Activated naive CD4-positive, alpha-beta T cell treated with anti-CD3 and anti-CD28 coated beads, Interleukin-2, amount 10 ng/mL, durations not matched to agents 5 hours and 36 hours (primary cell): ENCODE measurements at places on chromosomes 3 and 15. TPM values are rescaled to one million over a fixed set of nuclear protein-coding genes. Genes with fewer than 3 reads are reported as not detected.

The TERC gene
- 5.5 TPM for total RNA-seq

The IQCF5 gene
- total RNA-seq: not detected

The TGM4 gene
- total RNA-seq: not detected

The TOPAZ1 gene
- total RNA-seq: not detected

The UBE2E1 gene
- total RNA-seq: 69.7 TPM

The FETUB gene
- total RNA-seq: not detected

The GPR176 gene
- total RNA-seq: 0.07 TPM

The REC114 gene
- not detected for total RNA-seq

The MOBP gene
- not detected for total RNA-seq

The C3orf22 gene
- total RNA-seq: not detected

The CCDC39 gene
- total RNA-seq: not detected

The CCR3 gene
- total RNA-seq: not detected

The CFAP91 gene
- not detected for total RNA-seq

The RARRES1 gene
- total RNA-seq: not detected

The MYRIP gene
- total RNA-seq: not detected

The PRSS50 gene
- total RNA-seq: not detected

The CPNE9 gene
- not detected for total RNA-seq

The ARPIN gene
- not detected for total RNA-seq

The VEPH1 gene
- total RNA-seq: not detected

The GRK7 gene
- not detected for total RNA-seq

The CYP11A1 gene
- not detected for total RNA-seq

The EEF1AKMT4 gene
- total RNA-seq: 4.3 TPM

The CCDC13 gene
- 0.28 TPM for total RNA-seq

The TRANK1 gene
- total RNA-seq: 71.5 TPM

The LEKR1 gene
- 1.3 TPM for total RNA-seq

The WDR93 gene
- not detected for total RNA-seq

The GHRL gene
- total RNA-seq: 0.36 TPM
